ENCODE measurements at places on chromosomes 2 and 18. TPM values are rescaled to one million over a fixed set of nuclear protein-coding genes. Genes with fewer than 3 reads are reported as not detected.

The DHRS9 gene
- total RNA-seq, result 0.21 TPM

The CDH20 gene
- total RNA-seq, result not detected

The SLC38A11 gene
- 0.46 TPM for total RNA-seq

The KIAA2012 gene
- not detected for total RNA-seq

The SERPINB11 gene
- total RNA-seq, result not detected

GRCh38 chr2:182616471-182617393 is 99.3 kb upstream of the DNAJC10 start:
- no peak for DNase-seq
- H3K4me3 ChIP-seq, result no peak overlapping the region
- no peaks in the 10 kb centered on the region for H3K36me3 ChIP-seq
- no peaks in the 10 kb centered on the region for H3K27me3 ChIP-seq
- no peaks in the 10 kb centered on the region for H3K4me1 ChIP-seq

DNA sequence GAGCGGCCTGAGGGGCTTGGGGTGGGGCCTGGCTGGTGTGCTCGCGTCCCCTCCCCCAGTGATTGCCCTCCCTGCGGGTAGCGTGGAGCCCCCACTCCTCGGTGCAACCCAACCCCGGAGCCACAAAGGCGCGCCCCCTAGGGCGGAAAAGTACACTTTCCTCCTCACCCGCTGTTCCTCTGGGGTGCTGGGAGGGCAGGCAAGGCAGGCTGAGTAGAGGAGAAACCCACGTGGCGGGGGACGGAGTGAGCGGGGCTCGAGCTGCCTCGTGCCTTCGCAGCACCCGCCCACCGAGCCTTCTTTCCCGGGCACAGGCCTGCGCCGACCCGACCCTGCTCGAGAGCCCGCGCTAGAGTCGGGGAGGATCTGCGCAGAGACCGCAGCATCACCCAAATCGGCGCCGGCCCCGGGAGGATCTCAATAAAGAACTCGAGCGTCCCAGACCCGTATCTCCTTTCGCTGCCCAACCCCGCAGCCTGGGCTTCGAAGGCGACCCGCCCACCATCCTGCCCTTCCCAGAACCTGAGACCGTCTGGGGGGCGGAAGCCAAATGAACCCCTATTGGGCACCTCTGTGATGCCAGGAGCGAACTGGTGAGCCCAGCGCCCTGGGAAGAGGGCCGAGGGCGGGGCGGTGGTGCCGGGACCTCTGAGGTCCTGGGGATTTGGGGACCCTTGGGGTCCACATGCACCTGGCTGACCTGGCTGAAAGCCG is 1.5 kb downstream of the UCN start:
- no peaks in the 10 kb centered on the region for H3K4me1 ChIP-seq
- H3K27me3 ChIP-seq, result no peaks in the 10 kb centered on the region
- DNase-seq, result no peak

DNA sequence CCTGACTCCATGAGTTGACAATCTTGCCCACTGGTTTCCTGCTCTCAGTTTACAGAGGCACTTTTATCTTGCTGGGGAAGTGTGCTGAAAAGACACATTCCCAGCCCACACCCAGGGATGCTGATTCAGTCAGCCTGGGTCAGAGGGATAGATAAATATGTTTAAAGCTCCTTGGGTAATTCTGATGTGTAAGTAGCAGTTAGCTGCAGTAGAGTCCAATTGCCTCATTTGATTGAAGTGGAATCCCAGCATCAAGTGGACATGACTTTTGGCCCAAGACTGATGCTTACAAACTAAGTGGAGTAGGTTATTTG is 29.4 kb downstream of the PSD4 start:
- H3K4me3 ChIP-seq, result no peak overlapping the region
- H3K4me1 ChIP-seq, result no peaks in the 10 kb centered on the region
- no peak for DNase-seq
- no peak overlapping the region for H3K27ac ChIP-seq

DNA sequence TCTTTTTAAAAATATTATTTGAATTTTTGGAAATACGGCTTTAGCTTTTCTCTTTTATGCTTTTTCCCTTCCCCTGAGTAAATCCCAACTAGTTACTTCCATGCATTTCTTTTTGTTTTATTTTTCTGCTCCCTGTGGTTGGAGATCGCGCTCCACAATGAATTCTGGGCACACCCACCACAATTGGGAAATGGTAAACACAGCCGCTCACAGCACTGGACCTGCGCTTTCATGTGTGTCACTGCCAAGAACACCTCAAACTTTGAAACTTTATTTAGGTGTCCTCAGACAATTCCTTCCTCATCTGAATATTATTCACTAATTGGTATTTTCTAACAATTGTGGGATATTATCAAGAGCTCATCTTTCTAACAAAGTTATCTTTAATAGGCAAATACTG is 82.8 kb upstream of the TMEM18 start:
- H3K36me3 ChIP-seq, result no peaks in the 10 kb centered on the region
- no peak overlapping the region for H3K27ac ChIP-seq
- DNase-seq, result no peak
- H3K4me1 ChIP-seq, result no peaks in the 10 kb centered on the region

DNA sequence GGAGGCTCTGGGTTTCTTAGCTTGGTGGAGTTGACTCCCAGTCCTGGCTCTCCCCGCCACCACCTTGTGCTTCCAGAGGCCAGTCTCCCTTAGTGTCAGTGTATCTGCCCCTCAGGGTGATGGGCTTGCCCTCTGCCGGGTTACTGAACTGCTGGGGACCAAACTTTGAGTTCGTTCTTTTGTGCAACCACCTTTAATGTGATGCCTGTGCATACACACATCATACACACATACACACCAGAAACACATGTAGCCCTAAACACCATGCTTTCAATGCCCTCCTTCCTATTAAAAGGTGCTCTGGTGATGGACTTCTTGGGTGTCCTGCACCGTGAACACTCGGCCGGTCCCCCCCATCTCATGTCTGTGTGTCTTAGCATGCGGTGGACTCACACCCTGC is 315.1 kb upstream of the EPAS1 start:
- H3K27me3 ChIP-seq, result no peaks in the 10 kb centered on the region
- DNase-seq, result no peak
- no peak overlapping the region for H3K27ac ChIP-seq
- no peaks in the 10 kb centered on the region for H3K36me3 ChIP-seq

GRCh38 chr2:210442878-210443277 is 33.7 kb downstream of the LANCL1 start:
- no peaks in the 10 kb centered on the region for H3K4me1 ChIP-seq
- no peaks in the 10 kb centered on the region for H3K36me3 ChIP-seq
- no peak for DNase-seq
- no peak overlapping the region for H3K4me3 ChIP-seq
- H3K27ac ChIP-seq, result no peak overlapping the region

DNA sequence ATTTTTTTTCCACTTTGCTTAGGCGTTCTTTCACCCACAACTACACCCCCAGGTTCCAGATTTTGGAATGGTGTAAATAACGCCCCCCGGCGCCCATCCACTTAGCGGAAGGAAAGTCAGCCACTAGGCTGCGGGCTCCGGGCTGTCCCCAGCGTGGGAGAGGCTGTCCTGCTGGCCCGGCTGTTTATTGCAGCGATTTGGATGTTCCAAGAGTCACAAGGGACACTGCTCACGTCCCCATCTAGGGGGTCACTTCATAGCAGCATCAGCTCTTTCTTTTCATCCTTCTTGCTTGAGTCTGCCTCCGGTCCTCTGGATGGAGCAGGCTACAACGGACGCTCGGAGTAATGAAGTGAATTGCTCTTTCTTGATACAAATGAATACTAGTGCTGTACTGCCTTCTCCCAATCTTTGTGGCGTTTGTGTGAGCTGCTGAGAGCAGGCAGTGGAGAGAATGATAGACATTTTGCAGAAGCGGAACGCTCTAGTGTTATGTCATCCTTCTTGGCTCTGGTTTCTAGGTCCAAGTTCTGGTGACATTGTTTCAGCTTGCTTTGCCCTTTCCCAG is 50.7 kb upstream of the PAIP2B start:
- DNase-seq, result peak; percentile 20
- peak overlapping the region; percentile 60 for H3K4me3 ChIP-seq
- 0 out of 2 replicates have a peak, but pooled peaks cover 3% of the 10 kb centered on the region for H3K27me3 ChIP-seq
- H3K27ac ChIP-seq, result peak overlapping the region; percentile 75
- peaks cover 26% of the 10 kb centered on the region for H3K4me1 ChIP-seq

The CCDC148 gene
- total RNA-seq, result 0.92 TPM

GRCh38 chr2:19435815-19436214 is 77.4 kb upstream of the OSR1 start:
- no peaks in the 10 kb centered on the region for H3K27me3 ChIP-seq
- H3K36me3 ChIP-seq, result no peaks in the 10 kb centered on the region
- DNase-seq, result no peak
- no peaks in the 10 kb centered on the region for H3K4me1 ChIP-seq
- no peak overlapping the region for H3K27ac ChIP-seq
- no peak overlapping the region for H3K4me3 ChIP-seq

The ALLC gene
- not detected for total RNA-seq

The DSG3 gene
- 0.03 TPM for total RNA-seq

DNA sequence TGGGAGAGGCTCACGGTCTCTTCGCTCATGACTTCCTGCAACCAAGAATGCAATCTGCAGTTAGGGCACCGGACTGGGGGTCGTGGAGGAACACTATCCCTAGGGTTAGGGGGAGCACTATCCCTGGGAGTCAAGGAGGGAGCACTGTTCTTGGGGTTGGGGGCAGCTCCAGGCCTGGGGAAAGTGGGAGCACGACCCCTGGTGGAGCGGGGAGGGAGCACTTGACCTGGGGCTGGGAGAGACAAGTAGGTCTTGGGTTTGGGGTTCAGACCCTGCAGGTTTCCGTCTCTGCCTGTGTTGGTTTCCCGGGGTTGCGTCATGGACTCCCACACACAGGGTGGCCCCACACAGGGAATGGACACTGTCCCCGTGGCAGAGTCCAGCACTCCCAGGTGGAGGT is 133.6 kb downstream of the TPO start:
- H3K36me3 ChIP-seq, result no peaks in the 10 kb centered on the region
- peaks cover 17% of the 10 kb centered on the region for H3K4me1 ChIP-seq
- peak overlapping the region; percentile 54 for H3K27ac ChIP-seq
- DNase-seq, result no peak
- H3K4me3 ChIP-seq, result no peak overlapping the region

The CCDC178 gene
- not detected for total RNA-seq

GRCh38 chr2:68403199-68403644 is 38.1 kb downstream of the PLEK start:
- peaks cover 9% of the 10 kb centered on the region for H3K27me3 ChIP-seq
- no peak overlapping the region for H3K27ac ChIP-seq
- H3K4me1 ChIP-seq, result no peaks in the 10 kb centered on the region
- H3K36me3 ChIP-seq, result no peaks in the 10 kb centered on the region

DNA sequence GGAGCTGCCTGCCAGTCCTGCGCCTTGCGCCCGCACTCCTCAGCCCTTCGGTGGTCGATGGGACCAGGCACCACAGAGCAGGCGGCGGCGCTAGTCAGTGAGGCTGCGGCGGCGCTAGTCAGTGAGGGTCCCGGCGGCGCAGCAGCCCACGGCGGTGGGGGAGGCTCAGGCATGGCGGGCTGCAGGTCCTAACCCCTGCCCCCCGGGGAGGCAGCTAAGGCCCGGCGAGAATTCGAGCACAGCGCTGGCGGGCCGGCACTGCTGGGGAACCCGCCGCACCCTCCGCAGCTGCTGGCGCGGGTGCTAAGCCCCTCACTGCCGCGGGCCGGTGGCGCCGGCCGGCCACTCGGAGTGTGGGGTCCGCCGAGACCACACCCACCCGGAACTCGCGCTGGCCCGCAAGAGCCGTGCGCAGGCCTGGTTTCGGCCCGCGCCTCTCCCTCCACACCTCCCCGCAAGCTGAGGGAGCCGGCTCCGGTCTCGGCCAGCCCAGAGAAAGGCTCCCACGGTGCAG is 867.4 kb downstream of the DSC3 start:
- H3K4me3 ChIP-seq, result no peak overlapping the region
- no peaks in the 10 kb centered on the region for H3K27me3 ChIP-seq
- DNase-seq, result no peak
- H3K27ac ChIP-seq, result no peak overlapping the region
- no peaks in the 10 kb centered on the region for H3K36me3 ChIP-seq

DNA sequence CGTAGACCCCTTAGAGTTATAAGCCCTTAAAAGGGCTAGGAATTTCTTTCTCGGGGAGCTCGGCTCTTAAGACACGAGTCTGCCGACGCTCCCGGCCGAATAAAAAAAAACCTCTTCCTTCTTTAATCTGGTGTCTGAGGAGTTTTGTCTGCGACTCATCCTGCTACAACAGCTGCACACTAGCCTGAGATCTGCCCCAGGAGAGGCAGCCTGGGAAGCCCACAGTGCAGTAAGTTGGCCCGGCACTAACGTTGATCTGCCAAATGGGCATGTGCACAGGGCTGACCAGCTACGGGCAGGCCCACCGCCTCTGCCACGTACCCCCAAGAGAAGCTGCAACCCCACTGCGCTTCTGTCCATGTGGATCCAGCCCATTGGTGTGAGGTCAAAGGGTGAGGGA is 8.4 kb upstream of the LIMS2 start:
- no peak overlapping the region for H3K4me3 ChIP-seq
- no peaks in the 10 kb centered on the region for H3K4me1 ChIP-seq
- no peak overlapping the region for H3K27ac ChIP-seq
- no peaks in the 10 kb centered on the region for H3K27me3 ChIP-seq

Measured in Panc1 (cell line).